Stimulated activated CD4-positive, alpha-beta T cell treated with anti-CD3 and anti-CD28 coated beads, Interleukin-2, amount 100 ng/mL, for 48 hours (primary cell): ENCODE measurements at places on chromosomes 13 and 19.

GRCh38 chr13:114079601-114080536, 52.6 kb downstream of the RASA3 start:
- no peak for DNase-seq

DNA sequence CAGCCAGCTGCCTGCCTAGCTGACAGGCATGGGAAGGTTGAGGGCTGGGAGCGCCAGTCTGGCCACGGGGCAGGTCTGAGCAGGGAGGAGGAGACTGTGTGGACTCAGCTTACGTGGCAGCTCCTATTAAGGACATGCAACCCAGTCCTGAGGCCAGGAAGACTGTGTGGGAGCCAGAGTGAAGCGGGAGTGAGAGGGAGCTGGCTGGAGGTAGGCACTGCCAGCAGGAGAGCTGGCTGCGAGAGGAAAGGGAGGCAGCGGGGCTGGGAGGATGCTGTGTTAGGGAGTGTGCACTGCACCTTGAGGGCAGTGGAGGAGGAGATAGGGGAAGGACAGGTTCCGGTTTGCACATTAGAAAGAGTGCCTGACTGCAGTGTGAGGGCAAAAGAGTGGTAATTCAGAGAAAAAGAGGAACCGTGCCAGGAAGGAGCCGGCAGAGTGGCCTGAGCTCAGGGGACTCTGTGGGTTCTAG, 99.2 kb downstream of the SLC7A1 start:
- DNase-seq, result no peak

GRCh38 chr13:25659091-25659795, 287.5 kb downstream of the ATP8A2 start:
- DNase-seq, result no peak

- no peak for DNase-seq
These were observed 392.9 kb downstream of the PCDH9 start for GRCh38 chr13:66837246-66837645.

- DNase-seq, result no peak
These were observed 147.1 kb upstream of the SLITRK1 start for GRCh38 chr13:84029396-84029795.

DNA sequence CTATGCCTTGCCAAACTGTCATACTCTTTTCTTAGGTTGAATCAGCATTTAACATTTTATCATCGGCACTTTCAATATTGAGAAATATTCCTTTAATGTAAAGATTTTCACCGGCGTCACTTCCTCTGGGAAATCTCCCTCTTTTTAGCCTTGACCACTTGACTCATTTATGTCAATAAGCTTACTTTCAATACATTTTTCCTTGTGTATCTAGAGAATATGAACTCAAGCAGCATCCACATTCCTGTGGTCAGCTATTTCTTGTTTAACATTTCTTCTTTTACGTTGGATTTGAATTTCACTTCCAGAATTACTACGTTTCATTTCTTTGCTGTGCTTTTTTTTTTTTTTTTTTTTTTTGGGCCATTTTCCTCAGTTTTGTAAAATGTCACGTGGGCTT, 271.2 kb upstream of the HTR2A start:
- no peak for DNase-seq
